ENCODE measurements at places on chromosomes 16 and 17. TPM values are rescaled to one million over a fixed set of nuclear protein-coding genes. Genes with fewer than 3 reads are reported as not detected.

DNA sequence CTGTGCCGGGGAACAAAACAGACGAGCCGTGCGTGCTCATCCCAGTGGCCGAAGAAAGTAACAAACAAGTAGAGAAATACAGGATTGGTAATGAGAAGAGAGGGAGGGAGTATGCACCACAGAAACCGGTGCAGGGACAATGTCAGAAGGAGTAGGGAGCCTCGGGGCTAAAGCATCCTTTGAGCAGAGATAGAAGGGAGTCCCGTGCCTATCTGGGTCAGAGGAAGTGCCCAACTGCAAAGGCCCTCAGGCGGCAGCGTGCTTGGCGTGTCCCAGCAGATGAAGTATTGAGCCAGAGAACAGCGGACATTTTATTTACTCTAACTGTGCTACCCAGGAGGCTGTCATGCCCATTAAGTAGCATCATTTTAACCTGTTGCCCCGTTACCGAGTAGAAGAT lies 114.9 kb upstream of the CACNG5 start:
- no peak for DNase-seq

The PPP1R1B gene
- polyA plus RNA-seq: 1.0 TPM

The VPS9D1 gene
- 10.8 TPM for polyA plus RNA-seq

GRCh38 chr17:49054342-49055092 lies 57.3 kb downstream of the IGF2BP1 start:
- DNase-seq: no peak

DNA sequence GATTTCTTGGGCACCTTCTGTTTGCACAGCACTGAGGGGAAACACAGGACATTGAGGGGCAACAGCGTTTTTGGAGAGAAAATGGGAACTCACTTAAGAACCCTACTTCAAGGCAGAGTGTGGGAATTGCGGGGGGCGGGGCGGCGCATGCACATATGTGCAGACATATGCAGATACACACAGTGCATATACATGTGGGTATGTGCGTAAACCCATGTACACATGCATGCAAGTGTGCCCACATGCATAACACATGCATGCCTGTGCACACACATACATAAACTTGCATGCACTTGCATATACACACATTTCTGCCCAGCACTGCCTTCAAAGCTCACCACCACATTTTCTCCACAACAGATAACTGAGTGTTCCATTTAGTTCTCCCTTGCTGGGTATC lies 32.4 kb downstream of the NLRC5 start:
- no peak for DNase-seq

GRCh38 chr16:55255733-55256282 lies 68.2 kb upstream of the IRX6 start:
- no peak for DNase-seq

GRCh38 chr17:40095351-40095943 lies 4.9 kb downstream of the NR1D1 start:
- DNase-seq: no peak

GRCh38 chr17:879546-880442 lies 97.6 kb downstream of the MRM3 start:
- no peak for DNase-seq

The MARVELD3 gene
- 0.22 TPM for polyA plus RNA-seq

Measured in forelimb muscle (tissue), 1 donor.